Activated CD4-positive, alpha-beta T cell treated with anti-CD3 and anti-CD28 coated beads for 48 hours (primary cell): ENCODE measurements at places on chromosomes 1 and 21.
A peak's percentile ranks its signal among the peaks of the same experiment; 100 is the strongest.

- no peak for DNase-seq
These were observed 62.1 kb downstream of the CASZ1 start for GRCh38 chr1:10734375-10734774.

- no peak for DNase-seq
These were observed 640.7 kb upstream of the PTBP2 start for GRCh38 chr1:96080925-96081324.

- DNase-seq = no peak
These were observed 801 bp upstream of the DDAH1 start for GRCh38 chr1:85465786-85466134.

DNA sequence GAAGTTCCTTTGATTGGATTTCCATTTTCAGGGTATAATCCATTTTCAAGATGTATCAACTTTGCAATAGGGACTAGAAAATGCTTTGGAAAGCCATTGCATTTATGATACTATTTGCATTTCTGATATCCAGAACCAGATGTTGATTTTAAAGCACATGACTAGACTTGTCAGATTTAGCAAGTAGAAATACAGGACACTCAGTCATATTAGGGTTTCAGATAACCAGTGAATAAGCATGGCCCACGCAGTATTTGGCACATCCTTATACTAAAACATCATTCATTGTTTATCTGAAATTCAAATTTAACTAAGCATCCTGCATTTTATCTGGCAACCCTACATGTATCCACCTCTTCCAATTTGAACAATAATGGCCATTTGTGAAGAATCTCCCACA is 113.3 kb upstream of the DPT start:
- DNase-seq = no peak

DNA sequence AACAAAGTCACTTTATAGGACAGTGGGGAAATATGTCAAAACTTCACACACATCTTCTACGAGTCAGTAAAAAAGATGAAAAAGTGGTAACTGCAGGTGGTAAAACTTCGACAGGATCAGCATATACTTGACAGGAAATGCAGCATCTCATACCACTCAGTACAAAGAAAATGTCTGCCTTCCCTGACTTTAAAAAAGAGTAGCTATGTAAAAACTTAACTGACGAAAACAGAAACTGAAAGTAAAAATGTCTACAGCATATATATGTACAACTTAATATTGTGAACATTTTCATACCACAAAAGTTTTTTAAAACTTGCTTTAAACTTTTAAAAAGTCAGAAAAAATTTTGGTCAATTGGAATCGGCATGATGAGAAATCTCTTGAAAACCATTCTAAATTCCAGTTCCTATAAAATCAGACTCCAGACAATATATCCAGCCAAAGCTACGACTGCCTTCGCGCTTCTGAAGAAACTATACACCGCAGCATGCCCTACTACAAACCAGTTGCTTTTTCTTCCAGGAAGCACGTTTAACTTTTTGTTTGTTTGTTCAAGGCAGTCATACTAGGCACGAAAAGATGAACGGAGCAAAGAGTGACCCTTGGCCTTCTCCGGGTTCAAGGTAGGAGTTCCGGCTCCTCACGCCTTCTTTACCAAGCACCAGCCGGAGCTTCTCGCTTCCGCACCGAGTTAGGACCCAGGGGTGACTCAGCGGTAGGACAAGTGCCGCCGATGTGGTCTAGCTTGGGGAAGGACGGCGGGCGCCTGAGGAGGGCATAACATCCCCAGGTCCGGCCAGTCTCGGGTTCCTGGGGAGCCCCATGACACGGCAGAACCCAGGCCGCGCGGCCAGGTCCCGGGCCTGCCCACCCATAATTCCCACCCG is 612 bp downstream of the PSMA5 start:
- DNase-seq = peak; percentile 79

DNA sequence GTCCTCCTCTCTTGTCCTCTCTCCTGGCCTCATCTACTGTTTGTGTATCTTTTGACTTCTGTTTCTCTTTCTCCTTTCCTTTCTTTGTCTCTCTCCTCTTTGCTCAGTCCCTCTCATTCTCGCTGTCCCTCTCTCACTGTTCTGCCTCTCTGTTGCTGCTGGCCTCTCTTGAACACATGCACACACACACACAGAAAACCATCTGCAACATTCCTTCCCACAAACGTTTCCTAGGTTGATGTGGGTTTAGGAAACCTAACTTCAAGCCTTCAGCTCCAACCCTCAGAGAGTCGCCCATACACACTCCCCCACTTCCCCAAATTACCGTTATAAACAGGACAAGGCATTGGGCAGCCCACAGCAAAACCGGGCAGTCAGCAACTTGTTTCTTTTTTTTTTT is 10.9 kb upstream of the SSBP3 start:
- no peak for DNase-seq

GRCh38 chr1:159889821-159890252 is 10.1 kb downstream of the CFAP45 start:
- no peak for DNase-seq

DNA sequence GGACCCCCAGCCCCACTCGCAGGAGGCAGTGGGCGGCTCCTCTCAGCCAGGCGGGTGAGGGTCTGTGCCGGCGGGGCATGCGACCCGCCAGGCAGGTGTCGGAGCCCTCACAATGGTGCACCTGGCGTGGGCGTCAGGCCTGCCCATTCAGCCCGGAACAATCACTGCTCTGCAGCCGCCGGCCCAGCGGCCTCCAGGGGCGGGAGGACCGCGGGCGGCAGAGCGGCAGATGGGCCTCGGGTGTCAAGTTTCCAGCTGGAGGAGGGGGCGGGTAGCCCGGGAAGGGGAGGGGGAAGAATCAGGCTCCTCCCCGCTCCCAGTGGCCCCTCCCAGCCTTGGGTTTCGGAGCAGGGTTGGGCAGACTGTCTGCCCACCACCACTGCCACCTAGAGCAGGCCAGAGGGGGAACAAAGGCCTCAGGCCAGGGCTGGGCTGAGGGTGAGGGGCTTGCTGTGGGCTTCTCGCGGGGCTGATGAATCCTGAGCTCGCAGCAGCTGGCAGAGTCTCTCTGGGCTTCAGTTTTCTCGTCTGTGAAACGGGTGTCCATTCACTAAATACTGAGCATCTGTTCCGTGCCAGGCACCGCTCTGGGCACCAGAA is 39.5 kb upstream of the CASZ1 start:
- peak; percentile 17 for DNase-seq

GRCh38 chr1:35629051-35629450 is 12.3 kb downstream of the PSMB2 start:
- DNase-seq = no peak

DNA sequence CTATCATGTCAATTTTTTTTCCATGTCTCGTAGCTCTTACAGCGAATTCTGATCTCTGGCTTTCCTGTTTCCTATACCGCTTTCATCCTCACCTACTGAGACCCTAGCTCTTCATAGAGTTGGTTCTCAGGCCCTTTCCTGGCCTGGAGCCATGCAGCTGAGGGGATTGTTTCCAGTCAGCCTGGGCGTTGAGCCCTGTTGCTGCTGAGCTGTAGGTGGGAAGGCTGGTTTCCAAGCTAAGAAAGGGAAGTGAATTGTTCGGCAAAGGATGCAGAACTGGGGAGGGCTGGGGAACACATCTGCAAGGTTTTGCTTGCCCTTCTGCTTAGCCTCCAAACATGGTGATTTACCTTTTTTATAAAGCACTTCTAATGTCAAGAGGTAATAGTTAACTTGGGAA is 41.5 kb downstream of the SPATA46 start:
- no peak for DNase-seq

GRCh38 chr1:7046314-7046713 is 261.1 kb downstream of the CAMTA1 start:
- DNase-seq = no peak

- DNase-seq = no peak
These were observed 46.6 kb upstream of the DUSP10 start for GRCh38 chr1:221788466-221788865.

- DNase-seq = peak; percentile 14
These were observed 169.3 kb upstream of the USP25 start for GRCh38 chr21:15560383-15561056.

GRCh38 chr1:107724648-107725047 is 240.3 kb downstream of the VAV3 start:
- no peak for DNase-seq

GRCh38 chr1:21604208-21604957 is 64.8 kb downstream of the RAP1GAP start:
- no peak for DNase-seq

DNA sequence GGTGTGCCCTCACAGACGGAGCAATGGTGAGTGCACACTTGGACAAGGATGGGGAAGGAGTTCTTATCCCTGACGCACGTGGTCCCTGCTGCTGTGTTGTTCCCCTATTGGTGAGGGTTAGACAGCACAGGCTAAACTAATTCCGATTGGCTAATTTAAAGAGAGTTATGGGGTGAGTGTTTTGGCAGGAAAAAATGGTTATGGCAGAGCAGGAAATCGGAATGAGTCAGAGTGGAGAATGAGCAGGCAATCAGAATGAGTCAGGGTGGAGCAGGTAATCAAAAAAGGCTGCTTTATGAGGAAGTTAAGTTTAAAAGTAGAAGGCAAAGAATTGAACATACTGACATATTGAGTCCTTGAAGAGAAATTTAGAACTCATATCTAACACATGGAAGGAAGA is 100.5 kb downstream of the NGF start:
- no peak for DNase-seq

DNA sequence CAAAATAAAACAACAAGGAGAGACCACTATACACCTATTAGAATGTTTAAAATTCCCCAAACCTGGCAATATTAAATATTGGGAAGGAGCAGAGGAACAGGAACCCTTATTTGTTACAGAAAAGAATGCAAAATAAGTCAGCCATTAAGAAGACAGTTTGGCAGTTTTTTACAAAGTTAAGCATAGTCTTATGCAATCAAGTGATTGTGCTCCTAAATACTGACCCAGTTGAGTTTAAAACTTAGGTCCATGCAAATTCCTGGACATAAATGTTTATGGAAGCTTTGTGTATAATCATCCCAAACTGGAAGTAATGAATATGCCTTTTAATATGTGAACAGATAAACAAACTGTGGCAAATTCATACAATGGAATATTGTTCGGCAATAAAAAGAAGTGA is 72.9 kb upstream of the RGS4 start:
- no peak for DNase-seq

DNA sequence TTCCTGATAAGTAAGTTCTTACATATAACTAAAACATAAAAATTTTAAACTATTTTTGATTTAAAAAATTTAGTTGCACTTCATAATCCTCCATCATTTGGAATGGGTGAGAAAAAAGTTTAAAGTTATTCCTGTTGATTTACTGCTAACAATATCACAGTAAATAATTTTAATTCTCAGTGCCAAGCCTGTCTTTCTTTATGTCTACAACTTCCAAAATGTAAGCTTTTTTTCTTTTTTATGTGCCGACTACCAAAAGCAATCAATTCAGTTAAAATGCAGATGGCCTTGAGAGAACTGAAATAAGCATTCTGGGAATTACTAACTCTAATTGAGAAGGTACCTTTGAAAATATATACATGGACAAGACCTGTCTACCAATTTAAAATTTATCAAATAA is 1224.3 kb upstream of the B3GALT2 start:
- no peak for DNase-seq

GRCh38 chr21:45088729-45089128 is 14.3 kb downstream of the ADARB1 start:
- peak; percentile 37 for DNase-seq

- DNase-seq = no peak
These were observed 63.3 kb downstream of the PBX1 start for GRCh38 chr1:164622068-164622845.

GRCh38 chr1:110727246-110727645 is 52.5 kb upstream of the KCNA3 start:
- no peak for DNase-seq

- peak; percentile 7 for DNase-seq
These were observed 738.8 kb downstream of the PTPRU start for GRCh38 chr1:29975036-29975694.

DNA sequence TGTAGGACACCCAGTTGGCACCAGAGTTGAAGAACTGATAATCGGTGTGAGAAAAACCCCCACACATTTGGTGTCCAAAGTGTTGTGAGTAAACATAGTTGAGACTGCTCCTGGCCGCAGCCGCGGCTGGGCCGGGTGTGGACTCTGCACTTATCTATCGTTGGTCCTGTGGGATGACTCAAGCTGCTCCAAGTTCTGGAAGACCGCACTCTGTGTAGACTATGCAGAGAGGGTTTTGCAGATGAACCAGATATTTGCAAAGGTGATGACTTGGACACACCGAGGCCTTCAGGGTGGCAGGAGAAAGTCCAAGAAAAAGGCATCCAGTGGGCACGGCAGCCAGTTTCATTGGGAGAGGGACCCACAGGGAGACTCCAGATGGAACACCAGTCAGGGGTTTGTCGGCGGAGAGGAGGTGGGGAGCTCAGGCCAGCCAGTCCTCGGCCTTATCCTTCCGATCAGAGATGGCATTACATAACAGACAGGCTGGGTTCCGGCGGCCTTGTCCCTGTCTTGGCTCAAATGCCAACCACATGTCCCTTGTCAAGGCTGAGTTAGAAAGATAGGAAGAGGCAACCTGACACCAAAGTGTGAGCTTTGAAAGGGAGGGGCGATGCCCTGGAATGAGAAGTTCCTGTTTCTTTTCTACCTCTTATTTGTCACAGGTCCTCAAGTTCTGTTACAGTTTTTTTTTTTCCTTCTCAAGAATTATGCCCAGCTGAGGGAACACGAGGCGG is 21.1 kb downstream of the C2CD2 start:
- DNase-seq = no peak

GRCh38 chr1:85428471-85429089 is 36.4 kb downstream of the DDAH1 start:
- DNase-seq = no peak

GRCh38 chr1:217105437-217105836 is 382.2 kb upstream of the ESRRG start:
- DNase-seq = no peak

GRCh38 chr21:26941421-26941820 is 25.5 kb downstream of the ADAMTS5 start:
- DNase-seq = no peak

GRCh38 chr1:116268211-116268610 is 104.8 kb upstream of the ATP1A1 start:
- peak; percentile 38 for DNase-seq

DNA sequence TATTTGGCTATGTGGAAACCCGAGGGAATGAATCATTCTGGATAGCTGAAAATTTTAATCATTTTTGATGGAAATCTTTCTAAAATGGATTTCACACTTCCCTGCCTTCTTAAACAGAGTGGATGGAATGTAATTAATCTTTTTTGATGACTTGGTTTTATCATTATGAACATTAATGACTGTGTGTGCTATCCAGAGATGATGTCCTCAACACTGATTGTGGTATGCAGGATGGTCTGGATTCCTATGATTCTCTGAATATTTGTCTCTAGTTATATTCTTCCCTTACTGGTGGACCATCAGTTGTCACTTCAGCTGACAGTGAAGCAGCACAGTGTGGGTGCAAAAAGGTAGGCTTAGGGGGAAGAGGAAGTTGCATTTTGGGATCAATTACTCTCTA is 513.5 kb downstream of the LMO4 start:
- no peak for DNase-seq
